Breast epithelium (tissue), 4 donors: ENCODE measurements at places on chromosomes 16 and 17. TPM values are rescaled to one million over a fixed set of nuclear protein-coding genes. Genes with fewer than 3 reads are reported as not detected.
A peak's percentile ranks its signal among the peaks of the same experiment; 100 is the strongest.

DNA sequence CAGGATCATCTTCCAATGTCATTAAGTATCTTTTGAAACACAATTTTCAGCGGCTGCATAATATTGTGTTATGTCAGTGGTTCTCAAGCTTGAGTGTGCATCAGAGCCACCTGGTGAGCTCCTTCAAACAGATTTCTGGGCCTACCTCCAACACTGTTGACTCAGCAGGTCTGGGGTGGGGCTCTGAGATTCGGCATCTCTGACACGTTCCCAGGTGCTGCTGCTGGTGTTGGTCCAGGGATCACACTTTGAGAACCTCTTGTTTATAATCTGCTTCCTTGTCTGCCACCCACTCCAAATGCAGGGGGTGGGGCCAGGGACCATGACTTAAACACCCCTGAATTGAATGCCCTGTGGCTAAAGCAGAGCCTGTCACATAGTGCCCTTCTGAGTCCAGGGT is 73.8 kb upstream of the HNF1B start:
- H3K36me3 ChIP-seq, result no peaks in the 10 kb centered on the region
- H3K27me3 ChIP-seq, result no peaks in the 10 kb centered on the region
- no peaks in the 10 kb centered on the region for H3K4me1 ChIP-seq
- H3K27ac ChIP-seq, result no peak overlapping the region
- H3K4me3 ChIP-seq, result no peak overlapping the region
- DNase-seq, result no peak

DNA sequence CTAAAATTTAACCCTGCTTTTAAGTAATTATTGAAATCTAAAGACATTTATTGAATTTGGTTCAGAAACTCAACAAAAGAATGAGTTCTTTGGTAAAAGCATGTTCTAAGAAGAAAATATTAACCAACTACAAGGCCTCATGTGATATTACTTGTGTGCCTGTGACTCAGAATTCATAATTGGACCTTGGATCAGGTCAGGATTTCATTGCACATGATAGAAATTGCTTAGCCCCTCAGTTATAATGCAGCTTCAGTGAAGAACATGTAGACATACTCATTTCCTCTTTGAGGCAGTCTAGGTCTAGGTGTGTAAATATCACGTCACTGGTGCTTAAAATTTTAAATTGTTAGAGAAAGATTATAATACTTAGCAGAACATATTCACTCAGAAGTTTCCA is 410.0 kb upstream of the SOX9 start:
- no peaks in the 10 kb centered on the region for H3K27me3 ChIP-seq
- H3K36me3 ChIP-seq, result peaks cover 3% of the 10 kb centered on the region
- DNase-seq, result no peak
- no peak overlapping the region for H3K4me3 ChIP-seq

GRCh38 chr17:11618861-11619566 is 20.7 kb downstream of the DNAH9 start:
- peak; percentile 71 for DNase-seq
- no peak overlapping the region for H3K4me3 ChIP-seq
- H3K4me1 ChIP-seq, result no peaks in the 10 kb centered on the region
- H3K36me3 ChIP-seq, result no peaks in the 10 kb centered on the region

DNA sequence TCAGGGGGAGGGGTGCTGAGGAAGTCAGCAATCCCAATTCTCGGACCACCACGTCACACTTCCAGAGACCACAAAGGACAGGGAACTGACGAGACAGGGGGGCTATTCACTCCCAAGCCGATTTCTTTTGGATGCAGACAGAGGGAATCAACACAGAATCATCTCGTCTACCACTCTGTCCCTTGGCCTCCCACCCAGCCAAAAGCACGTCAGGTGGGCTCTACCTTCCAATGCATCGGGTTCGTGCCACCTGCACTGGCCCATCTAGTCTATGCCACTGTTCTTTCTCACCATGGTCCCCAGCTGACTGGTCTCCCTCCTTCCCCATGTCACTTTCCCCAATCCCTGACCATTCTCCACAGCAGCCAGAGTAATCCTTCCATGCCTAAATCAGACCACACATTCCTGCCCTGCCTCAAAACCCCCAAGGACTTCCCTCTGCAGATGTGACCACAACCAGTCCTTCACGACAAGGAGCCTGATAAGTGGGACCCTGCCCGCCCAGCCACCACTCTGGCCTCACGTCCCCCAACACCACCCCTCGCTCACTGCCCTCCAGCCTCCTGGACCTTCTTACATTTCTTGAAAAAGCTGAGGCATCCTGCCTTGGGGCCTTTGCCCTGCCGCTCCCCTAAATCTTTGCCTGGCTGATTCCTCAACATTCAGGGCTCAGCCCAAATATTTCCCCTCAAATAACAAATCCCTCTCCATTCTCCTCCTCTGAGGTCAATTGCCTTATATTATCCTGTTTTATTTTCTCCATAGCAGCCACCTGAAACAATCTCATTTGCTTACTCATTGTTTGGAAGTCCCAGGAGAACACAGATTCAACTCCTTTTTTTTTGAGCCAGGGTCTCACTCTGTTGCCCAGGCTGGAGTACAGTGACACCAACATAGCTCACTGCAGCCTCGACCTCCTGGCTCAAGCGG is 70.4 kb downstream of the IL21R start:
- peaks cover 18% of the 10 kb centered on the region for H3K36me3 ChIP-seq
- H3K4me3 ChIP-seq, result no peak overlapping the region
- H3K4me1 ChIP-seq, result no peaks in the 10 kb centered on the region
- no peak overlapping the region for H3K27ac ChIP-seq

DNA sequence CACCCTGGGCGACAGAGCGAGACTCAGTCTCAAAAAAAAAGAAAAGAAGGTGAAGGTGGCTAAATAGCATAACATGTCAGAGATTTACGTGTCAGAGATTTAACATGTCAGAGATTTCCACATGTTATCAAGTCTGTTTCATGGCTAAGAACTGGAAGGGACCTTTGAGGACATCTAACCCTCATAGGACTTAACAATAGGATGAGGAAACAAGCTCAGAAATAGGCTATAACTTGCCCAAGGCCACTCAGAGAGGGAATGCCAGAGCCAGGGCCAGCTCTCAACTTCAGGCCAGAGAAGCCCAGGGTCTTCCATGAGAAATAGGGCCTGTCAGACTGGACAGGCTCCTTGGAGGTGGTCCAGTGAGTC is 26.8 kb upstream of the ZNF629 start:
- no peaks in the 10 kb centered on the region for H3K4me1 ChIP-seq
- peak overlapping the region; percentile 54 for H3K4me3 ChIP-seq
- no peak for DNase-seq
- no peaks in the 10 kb centered on the region for H3K27me3 ChIP-seq
- no peaks in the 10 kb centered on the region for H3K36me3 ChIP-seq
- peak overlapping the region; percentile 78 for H3K27ac ChIP-seq

DNA sequence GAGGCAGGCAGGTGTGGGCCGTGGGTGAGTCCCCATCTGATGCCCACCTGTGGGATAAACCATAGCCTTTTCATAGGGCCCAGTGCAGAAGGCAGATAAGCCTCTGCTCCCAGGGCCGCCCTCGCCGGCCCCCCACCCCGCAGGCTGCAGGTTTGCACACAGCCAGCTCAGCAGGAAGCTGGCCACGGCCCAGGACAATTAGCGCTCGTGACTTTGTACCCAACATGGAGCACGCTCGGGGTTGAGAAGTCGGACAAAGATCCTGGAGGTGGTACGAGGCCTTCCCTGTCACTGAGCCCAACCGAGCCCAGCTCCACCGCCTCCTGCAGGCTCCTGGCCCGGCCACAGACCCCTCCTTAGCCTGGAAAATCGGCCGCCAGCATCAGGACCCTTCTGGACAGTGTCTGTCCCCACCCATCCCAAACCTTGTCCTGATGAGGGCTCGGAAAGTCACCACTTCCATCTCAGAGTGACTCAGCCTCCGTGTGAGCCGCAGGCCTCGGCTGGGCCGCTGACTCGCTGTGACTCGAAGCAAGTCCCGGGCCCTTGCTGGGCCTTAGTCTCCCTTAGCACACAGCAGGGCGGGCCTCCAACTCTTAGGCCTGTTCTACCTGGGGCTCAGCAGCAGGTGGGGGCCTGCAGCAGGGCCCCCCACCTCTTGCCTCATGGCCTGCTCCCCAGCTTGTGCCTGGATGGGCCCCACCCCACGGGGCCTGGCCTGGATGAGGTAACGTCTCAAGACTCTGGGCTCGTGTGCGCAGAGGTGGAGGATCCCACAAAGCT is 22.7 kb downstream of the FAM83G start:
- no peaks in the 10 kb centered on the region for H3K4me1 ChIP-seq
- H3K27me3 ChIP-seq, result no peaks in the 10 kb centered on the region
- H3K4me3 ChIP-seq, result no peak overlapping the region
- no peaks in the 10 kb centered on the region for H3K36me3 ChIP-seq
- H3K27ac ChIP-seq, result no peak overlapping the region
- no peak for DNase-seq

- H3K36me3 ChIP-seq, result no peaks in the 10 kb centered on the region
- H3K4me3 ChIP-seq, result no peak overlapping the region
- peaks cover 6% of the 10 kb centered on the region for H3K4me1 ChIP-seq
- DNase-seq, result no peak
- peak overlapping the region; percentile 26 for H3K27ac ChIP-seq
- no peaks in the 10 kb centered on the region for H3K27me3 ChIP-seq
Observed at GRCh38 chr16:66486199-66486772, 59.2 kb downstream of the BEAN1 start.

DNA sequence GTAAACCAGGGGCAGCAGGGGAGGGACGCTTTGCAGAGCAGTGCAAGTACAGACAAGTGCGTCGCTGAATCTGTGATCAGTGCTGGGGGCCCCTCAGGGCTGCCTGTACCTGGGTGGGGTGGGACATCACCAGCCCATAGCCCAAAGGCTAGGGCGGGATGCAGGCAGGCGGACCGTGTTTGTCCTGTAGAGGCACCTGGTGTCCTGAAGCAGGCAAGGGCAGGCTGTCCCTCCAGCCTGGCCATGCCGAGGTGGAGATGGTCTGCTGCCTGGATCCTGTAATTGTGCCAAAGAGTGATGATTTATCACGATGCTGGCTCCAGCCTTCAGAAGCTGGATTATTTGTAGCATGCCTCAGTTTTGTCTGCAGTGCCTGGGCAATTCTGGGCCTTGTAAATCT is 137.9 kb upstream of the GSE1 start:
- no peak overlapping the region for H3K4me3 ChIP-seq
- no peaks in the 10 kb centered on the region for H3K36me3 ChIP-seq
- H3K27ac ChIP-seq, result no peak overlapping the region
- no peaks in the 10 kb centered on the region for H3K27me3 ChIP-seq
- no peak for DNase-seq

DNA sequence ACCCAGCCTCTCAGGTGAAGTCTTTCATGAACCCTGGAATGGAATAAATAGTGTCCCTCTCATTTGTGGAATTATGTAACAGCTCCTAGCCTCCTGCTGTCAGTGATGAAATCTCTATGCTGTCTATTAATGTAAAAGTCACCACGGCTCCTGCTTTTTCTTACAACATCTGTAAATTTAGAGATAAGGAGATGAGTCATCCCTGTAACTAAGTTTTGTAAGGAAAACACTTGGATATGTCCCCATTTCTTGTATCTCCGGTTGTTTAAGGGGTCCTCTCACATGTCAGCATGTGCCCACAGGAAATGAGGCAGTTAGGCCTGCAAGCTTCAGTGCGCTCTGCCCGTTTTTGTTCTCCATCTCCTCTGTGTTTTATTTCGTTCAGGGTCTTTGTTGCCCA is 2.8 kb upstream of the NAT9 start:
- no peaks in the 10 kb centered on the region for H3K27me3 ChIP-seq
- no peak for DNase-seq
- no peak overlapping the region for H3K4me3 ChIP-seq
- H3K36me3 ChIP-seq, result no peaks in the 10 kb centered on the region

- no peak overlapping the region for H3K4me3 ChIP-seq
- no peaks in the 10 kb centered on the region for H3K27me3 ChIP-seq
- no peak for DNase-seq
- H3K36me3 ChIP-seq, result no peaks in the 10 kb centered on the region
Observed at GRCh38 chr16:23088018-23088417, 61.2 kb downstream of the USP31 start.

DNA sequence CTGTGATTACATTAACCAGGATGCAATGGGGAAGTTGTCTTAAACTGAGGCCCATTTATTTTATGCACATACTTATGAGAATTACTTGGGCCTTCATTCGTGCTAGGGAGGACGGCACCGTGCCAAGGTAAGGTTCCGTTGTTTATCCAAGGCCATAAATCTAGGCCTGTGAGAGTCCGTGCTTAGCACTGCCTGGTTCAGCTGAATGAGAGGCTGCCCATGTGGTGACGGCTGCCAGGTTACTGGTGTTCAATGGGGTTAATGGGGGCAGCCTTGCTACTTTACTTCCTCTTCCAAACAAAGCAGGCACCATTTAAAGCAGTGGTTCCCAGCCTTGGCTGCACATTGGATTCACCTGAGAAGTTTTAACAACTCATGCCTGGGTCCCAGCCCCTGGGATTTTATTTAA is 135.1 kb upstream of the NOL11 start:
- H3K4me3 ChIP-seq, result no peak overlapping the region
- no peaks in the 10 kb centered on the region for H3K4me1 ChIP-seq
- no peaks in the 10 kb centered on the region for H3K27me3 ChIP-seq
- no peak for DNase-seq

DNA sequence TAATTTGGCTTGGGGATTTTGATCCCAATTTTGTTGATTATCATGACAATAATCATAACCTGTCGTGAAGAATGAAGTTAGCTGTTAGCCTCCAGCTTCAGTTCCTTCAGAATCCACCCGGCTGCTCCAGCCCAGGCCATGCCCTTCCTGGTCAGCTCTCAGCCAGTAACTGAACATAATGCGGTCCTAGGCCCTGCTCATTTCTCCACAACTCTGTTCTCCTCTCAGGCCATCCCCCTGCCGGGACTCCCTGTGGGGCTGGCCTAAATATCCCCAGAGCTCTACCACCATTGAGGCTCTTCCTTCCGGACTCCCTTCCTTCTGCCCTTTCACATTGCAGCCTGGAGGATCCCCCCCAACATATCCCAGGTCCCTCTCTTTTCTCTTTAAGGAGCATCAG is 833.4 kb upstream of the GOT2 start:
- H3K36me3 ChIP-seq, result no peaks in the 10 kb centered on the region
- no peaks in the 10 kb centered on the region for H3K27me3 ChIP-seq

- H3K27me3 ChIP-seq, result no peaks in the 10 kb centered on the region
- no peak for DNase-seq
- no peak overlapping the region for H3K4me3 ChIP-seq
- no peaks in the 10 kb centered on the region for H3K4me1 ChIP-seq
- H3K27ac ChIP-seq, result no peak overlapping the region
Observed at GRCh38 chr17:36736201-36737156, 135.1 kb downstream of the MRM1 start.

DNA sequence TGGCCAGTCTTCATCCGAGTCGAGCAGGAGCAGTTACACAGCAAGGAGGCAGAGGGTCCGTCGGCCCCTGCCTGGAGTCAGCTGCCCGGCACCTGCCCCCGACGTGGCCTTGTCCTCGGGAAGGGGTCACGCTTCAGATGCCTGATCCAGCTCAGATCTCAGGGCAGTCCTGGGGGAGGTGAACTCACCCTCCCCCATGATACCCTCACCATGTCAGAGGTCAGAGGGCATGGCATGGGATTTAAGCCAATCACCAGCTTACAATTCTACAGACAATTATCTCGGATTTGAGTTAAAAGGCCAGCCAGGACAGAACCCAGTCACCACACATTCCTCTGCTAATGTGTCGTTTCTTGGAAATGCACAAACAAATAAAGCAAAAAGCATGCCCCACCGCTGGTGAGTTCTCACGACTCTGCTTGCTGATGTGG is 211.3 kb downstream of the FOXL1 start:
- H3K4me1 ChIP-seq, result no peaks in the 10 kb centered on the region
- H3K36me3 ChIP-seq, result no peaks in the 10 kb centered on the region
- no peak for DNase-seq
- H3K27ac ChIP-seq, result no peak overlapping the region
- no peak overlapping the region for H3K4me3 ChIP-seq
- H3K27me3 ChIP-seq, result no peaks in the 10 kb centered on the region

The RRN3 gene
- total RNA-seq, result 38.0 TPM

The RNF166 gene
- 22.0 TPM for total RNA-seq

The FGF11 gene
- 2.9 TPM for total RNA-seq

The CBFB gene
- total RNA-seq, result 48.5 TPM

The PTX4 gene
- total RNA-seq, result not detected
